Mucosa of gallbladder (tissue), 1 donor: ENCODE measurements at places on chromosomes 4 and X. TPM values are rescaled to one million over a fixed set of nuclear protein-coding genes. Genes with fewer than 3 reads are reported as not detected.

GRCh38 chr4:19748519-19749479, 502.9 kb upstream of the SLIT2 start:
- DNase-seq = peak; percentile 47

GC gene
- total RNA-seq = 2,230 TPM

- DNase-seq = no peak
Observed at GRCh38 chr4:68062501-68062900, 67.2 kb downstream of the TMPRSS11F start.

NEIL3 gene
- total RNA-seq = 0.46 TPM

- DNase-seq = no peak
Observed at GRCh38 chr4:40540800-40541199, 88.9 kb downstream of the RBM47 start.

- no peak for DNase-seq
Observed at GRCh38 chrX:150355913-150356312, 7.2 kb upstream of the MAMLD1 start.

RFC1 gene
- 31.0 TPM for total RNA-seq

GRCh38 chr4:178037459-178038214, 595.4 kb upstream of the AGA start:
- DNase-seq = no peak

PCSK1N gene
- 21.3 TPM for total RNA-seq

DNA sequence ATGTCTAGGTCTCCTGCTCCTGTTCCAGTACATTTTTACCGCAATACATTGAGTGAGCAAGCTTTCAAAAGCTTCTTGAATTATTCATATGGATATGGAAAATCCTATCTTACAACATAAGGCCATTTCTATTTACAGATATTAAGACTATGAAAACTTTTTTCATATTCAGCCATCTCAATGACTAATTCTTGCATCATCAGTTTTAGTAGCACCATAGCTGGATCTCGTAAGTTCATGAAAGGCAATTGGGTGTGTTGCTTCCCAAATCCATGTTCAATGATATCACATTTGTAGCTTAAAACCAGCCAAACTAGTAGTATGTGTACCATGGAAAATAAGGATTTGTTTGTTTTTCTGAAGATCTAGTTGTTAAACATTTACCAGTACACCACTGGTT, 118.3 kb upstream of the GABRA2 start:
- DNase-seq = no peak

DNA sequence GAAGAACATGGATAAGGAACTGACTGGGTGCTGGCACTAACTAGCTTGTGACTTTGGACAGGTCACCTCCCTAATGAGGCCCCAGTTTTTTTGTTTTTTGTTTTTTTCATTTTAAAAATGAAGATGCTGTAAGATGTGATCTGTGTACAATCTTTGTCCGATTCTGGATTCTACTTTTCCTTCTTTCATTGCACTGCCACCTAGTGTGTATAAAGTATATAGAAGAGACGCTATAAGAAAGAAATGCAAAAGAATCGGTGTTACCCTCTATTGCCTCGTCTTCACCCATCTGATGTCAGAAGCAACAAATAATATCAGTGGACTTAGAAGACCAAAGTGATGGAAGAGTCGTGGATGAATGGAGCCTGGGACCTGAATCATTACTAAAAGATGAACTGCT, 58.6 kb upstream of the P2RY10 start:
- no peak for DNase-seq

GRCh38 chr4:149370785-149371420, 444.7 kb downstream of the IQCM start:
- DNase-seq = no peak

PNCK gene
- total RNA-seq = 28.3 TPM

DNA sequence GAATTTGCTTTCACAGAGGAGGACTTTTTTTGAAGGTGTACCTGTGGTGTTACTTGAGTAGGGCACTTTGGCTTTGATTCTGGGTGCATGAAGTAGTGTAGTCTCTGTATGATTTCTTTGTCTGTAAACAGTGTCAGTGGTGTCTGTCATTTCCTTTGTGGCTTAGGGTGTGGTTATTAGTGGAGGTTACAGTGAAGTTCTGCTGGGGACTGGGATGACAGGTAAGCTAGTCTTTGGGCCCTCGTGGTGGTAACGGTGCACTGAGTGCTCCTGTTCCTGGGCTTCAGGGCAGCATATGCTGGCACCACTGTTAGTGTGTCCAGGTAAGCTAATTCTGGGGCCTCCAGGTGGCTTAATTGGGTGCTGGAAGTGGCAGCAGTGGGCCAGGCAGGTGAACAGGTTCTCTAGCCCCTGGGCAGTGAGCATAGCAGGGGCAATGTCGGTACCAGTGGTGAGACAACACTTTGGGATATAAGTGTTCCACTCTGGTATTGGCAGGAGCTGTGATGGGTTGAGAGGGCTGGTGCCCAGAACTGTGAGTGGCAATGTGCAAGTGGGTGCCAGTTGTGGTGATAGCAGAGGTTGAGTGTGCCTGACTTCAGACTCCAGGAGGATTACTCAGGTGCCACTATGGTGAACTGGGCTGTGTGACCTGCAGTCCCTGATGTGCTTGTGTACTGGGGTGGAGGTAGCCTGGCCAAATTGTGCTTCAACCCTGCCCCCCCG, 26.0 kb upstream of the VSIG1 start:
- no peak for DNase-seq

GRCh38 chrX:2578864-2579263, 78.1 kb upstream of the DHRSX start:
- no peak for DNase-seq

KCNIP4 gene
- 3.3 TPM for total RNA-seq

- no peak for DNase-seq
Observed at GRCh38 chr4:3476936-3477749, 14.0 kb downstream of the DOK7 start.

DNA sequence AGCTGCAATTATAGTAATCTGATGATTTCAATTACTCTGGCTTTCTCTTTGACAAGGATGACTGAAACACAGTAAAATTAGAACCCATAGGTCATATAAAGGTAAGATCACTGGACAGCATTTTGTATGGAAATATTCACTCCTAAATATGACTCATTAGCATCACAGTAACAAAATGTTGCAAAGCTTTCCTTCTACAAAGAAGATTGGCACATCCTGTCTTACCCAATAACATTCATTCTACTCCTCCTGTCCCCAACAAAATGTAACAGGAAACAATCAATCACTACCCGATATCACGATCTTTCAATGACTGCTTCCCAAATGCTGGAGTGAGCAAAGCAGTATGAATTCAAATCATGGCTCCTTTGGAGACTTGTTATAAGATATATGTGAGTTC, 95.3 kb downstream of the FANCB start:
- no peak for DNase-seq

- DNase-seq = no peak
Observed at GRCh38 chr4:149113804-149114430, 671.7 kb upstream of the NR3C2 start.

- DNase-seq = no peak
Observed at GRCh38 chr4:112775801-112776200, 138.9 kb downstream of the LARP7 start.

- DNase-seq = no peak
Observed at GRCh38 chr4:70473679-70474078, 1.7 kb downstream of the MUC7 start.

ARMCX4 gene
- 12.7 TPM for total RNA-seq

ADH1C gene
- 41.6 TPM for total RNA-seq

HEPH gene
- total RNA-seq = 50.8 TPM

GRCh38 chr4:81919223-81919622, 447.5 kb upstream of the RASGEF1B start:
- no peak for DNase-seq

GRCh38 chr4:153222707-153223426, 18.6 kb downstream of the TRIM2 start:
- peak; percentile 47 for DNase-seq

DNA sequence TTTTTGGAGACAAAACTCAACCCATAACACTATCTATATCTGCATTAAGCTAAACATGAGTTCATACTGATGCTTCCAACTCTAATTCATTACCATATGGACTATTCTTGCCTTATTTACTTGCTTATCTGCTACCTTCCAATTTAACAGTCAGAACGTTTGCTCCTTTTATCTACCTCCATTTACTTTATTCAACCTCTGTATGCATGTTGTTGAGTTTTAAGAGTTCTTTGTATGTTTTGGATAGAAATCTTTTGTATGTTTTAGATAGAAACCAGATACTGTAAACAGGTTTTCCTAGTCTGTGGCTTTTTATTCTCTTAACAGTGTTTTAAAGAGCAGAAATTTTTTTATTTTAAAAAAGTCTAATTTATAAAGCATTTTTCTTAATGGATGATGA, 542.2 kb upstream of the NDST4 start:
- DNase-seq = no peak

GRCh38 chrX:136619899-136620505, 28.0 kb upstream of the CD40LG start:
- no peak for DNase-seq

DNA sequence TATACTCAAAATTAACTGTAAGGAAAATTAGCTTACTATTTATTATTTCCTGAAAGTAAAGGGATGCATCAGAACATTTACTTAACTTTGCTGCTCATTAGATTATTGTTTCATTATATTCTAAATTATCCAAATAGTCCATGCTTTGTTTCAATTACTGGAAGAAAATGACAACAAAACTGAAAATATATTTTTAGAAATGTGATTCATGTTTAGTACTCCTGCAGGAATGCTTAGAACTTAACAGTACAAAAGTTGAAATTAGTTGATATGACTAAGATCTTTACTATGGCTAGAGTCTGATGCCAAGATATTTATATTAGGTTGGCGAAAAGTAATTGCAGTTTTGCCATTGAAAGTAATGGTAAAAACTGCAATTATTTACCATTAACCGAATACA, 660.5 kb upstream of the PABPC4L start:
- no peak for DNase-seq

- DNase-seq = no peak
Observed at GRCh38 chrX:154374313-154375155, at the start of gene FLNA. Gene FLNA (minus strand): TSS chrX:154374634. CDS start chrX:154371245, 3,389 bp downstream.

- no peak for DNase-seq
Observed at GRCh38 chr4:22090661-22091351, 142.2 kb upstream of the KCNIP4 start.

DNA sequence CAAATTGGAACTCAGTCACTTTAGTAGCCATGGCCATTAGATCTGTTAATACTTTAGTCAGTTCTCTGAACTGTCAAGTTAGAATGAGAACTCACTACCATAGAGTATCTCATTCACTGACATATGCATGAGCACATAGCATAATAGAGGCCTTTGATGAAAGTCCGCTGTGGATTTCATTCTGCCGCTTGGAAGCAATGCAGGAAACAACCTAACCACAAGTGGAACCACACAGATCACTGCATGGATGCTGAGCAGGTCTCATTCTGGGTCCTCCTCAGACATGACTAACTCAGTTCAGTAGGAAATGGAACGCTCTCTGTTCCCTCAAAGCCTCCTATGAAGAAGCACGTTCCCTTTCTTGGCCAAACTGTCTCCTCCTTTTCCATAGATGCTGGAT, 1624.8 kb upstream of the TENM3 start:
- no peak for DNase-seq

GRCh38 chrX:21394792-21395191, 20.6 kb downstream of the CNKSR2 start:
- no peak for DNase-seq

CXCL5 gene
- 0.09 TPM for total RNA-seq

GRCh38 chr4:37040816-37041215, 203.7 kb upstream of the NWD2 start:
- DNase-seq = no peak

DNA sequence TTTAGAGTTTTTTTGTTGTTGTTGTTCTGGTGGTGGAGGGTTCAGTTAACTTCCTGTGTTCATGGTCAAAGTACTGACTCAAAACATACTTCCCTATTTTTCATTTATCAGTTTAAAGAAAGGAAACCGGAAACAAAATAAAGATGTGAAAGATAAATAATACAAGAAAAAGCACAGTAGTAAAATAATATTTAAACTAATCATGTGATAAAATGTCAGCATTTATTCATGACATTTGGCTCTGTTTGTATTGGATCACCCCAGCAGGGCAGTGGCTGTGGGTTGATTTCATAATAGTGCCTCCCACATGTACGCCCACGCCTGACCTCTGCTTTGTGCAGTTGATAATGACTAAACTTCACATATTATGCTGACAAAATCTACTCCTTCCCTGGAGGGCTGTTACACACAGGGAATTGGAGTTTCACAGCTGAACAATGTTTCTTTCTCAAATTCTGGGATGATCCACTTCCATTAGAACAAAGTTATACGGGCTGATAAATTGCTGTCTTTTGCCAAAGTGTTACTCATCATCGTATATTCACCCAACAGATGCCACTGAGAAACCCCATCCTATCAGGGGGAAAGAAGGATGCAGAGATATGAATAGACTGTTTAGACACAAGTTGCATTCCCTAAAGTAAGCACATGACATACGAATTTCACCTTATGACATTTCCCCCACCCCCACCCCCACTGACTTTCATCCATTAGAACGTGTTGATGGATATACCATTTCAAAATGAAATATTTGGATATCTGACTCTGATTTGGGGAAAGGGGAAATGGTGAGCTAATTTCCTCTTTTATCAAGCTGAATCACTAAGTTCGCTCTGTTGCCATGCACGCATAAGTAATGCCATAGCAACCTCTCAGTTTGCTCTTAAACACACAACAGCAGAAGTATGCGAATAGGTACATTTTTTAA, 48.3 kb downstream of the AMELX start:
- DNase-seq = peak; percentile 61

ARR3 gene
- total RNA-seq = not detected

DNA sequence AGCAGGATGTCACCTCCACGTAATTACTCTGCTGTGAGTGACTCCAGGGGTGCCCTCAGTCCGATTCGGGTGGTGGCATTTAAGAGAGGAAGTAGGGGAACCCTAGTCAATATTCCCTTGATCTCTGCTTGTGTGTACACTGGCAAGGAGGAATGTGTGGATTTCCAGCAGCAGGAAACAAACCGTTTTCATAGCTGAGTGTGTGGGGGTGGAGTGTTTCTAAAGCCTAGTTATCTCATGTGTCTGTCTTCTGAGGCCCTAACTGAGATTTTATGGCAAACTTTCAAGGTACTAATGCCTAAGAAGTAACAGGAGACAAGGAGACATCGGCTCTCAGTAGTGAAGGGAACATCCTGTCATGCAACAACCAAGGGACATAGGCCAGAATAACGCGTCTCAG, 6.6 kb upstream of the CLDN24 start:
- no peak for DNase-seq

GRCh38 chrX:574251-574650, 56.3 kb upstream of the SHOX start:
- DNase-seq = no peak

GRCh38 chr4:184648313-184649025, 778 bp downstream of the CASP3 start:
- peak; percentile 59 for DNase-seq

- no peak for DNase-seq
Observed at GRCh38 chr4:529563-529962, 30.6 kb downstream of the PIGG start.

- DNase-seq = peak; percentile 10
Observed at GRCh38 chr4:70182517-70183167, 12.9 kb upstream of the ODAM start.

ALB gene
- total RNA-seq = 83.2 TPM

GRCh38 chr4:42654631-42655268, 2.2 kb downstream of the ATP8A1 start:
- DNase-seq = no peak
